ENCODE measurements at places on chromosomes 1 and 21.

GRCh38 chr21:44872323-44872648 lies 1.2 kb downstream of the PTTG1IP start:
- DNase-seq: no peak

GRCh38 chr1:63690966-63691700 lies 82.7 kb upstream of the ROR1 start:
- DNase-seq: no peak

- no peak for DNase-seq
Measured at GRCh38 chr1:46362158-46362557, 21.6 kb downstream of the NSUN4 start.

- no peak for DNase-seq
Measured at GRCh38 chr21:39054066-39054465, 129.2 kb downstream of the PSMG1 start.

- DNase-seq: no peak
Measured at GRCh38 chr1:239164451-239165180, 221.8 kb upstream of the CHRM3 start.

All from stimulated activated naive B cell treated with anti-CD40 and anti-IgM and Interleukin-4, amounts not matched to agents 10 μg/mL and 1 μg/mL and 100 μg/mL, for 72 hours (primary cell).